8988T (cell line): ENCODE measurements at places on chromosomes 6 and 20.

DNA sequence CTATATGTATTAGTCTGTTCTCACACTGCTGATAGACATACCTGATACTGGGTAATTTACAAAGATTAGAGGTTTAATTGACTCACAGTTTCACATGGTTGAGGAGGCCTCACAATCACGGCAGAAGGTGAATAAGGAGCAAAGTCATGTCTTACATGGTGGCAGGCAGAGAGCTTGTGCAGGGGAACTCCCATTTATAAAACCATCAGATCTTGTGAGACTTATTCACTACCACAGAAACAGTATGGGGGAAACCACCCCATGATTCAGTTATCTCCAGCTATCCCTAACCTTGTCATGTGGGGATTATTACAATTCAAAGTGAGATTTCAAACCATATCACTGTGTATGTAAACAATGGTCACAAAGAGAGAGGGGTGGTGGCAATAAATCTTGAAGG is 6.6 kb downstream of the CST8 start:
- DNase-seq, result no peak

DNA sequence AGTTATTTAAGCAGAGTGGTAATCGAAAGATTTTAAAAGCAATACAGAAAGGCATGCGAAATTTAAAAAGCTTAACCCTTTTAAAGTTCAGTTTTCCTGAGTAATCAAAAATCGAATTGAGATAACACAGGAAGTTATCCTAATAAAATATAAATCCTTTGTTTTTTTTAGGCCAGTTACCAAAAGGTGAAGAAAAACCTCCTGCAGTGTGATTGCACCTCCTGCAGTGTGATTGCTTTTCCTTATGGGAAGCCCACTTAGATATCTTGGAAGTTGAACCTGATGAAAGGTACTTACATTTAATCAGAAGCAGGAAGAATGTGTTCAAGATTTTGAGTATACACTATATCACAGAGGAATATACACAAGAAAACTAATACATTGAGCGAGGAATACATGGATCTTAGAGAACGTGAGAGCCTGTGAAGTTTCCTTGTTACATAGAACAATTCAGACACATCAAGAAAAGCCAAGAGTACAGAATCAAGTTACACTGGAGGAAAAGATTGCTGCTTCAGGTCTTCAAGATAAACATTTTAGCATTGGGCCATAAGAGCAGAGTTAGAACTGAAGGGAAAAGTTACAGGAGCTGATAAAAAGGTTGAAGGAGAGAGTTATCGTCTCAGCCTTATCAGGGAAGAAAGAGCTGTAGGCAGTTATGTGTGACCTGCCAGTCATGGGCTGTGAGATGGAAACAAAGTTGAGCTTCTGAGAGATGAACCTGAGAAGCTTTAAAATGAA is 7.7 kb upstream of the TMEM181 start:
- DNase-seq, result no peak

DNA sequence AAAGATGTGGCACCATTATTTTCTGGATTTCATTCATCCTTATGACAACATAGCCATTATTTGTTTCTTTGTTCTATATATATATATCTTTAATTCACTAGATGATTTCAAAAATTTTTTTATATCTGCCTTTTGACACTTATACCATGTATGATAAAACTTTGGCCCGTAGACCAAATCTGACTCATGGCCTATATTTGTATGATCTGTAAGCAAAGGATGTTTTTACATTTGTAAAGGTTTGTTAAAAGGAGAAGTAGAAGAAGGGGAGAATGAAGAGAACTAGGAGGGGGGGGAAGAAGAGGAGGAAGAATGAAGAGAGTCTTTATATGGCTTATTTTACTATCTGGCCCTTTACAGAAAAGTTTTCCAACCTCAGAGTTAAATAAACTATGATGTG is 279.7 kb downstream of the LAMA2 start:
- DNase-seq, result no peak

DNA sequence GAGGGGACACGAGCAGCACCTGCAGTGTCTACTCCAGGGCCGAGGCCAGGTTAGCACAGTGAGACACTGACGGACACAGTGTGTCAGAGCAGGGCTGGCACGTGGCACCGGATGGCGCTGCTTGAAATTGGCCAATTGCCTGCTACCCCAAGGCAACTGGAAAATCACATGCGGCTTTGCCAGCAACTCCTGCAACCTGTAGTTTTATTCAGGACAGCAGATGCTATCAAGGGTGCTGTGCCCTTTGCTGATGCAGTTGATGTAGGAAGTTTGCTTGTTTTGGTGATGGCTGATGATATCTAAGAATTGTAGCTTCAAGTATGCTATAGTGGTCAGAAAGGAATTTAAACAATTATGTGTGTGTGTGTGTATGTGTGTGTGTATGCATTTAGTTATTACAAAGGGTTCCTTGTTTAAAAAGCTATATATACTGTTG is 25.9 kb downstream of the RIN2 start:
- no peak for DNase-seq

GRCh38 chr20:62832212-62832922 is 15.5 kb downstream of the COL9A3 start:
- no peak for DNase-seq

GRCh38 chr20:4573564-4574355 is 147.9 kb upstream of the PRND start:
- DNase-seq, result no peak
